Right hindlimb (tissue), 1 donor: ENCODE measurements at places on chromosomes 1 and 21.

GRCh38 chr1:166884040-166884642 lies 8.1 kb upstream of the TADA1 start:
- DNase-seq, result peak; percentile 65

DNA sequence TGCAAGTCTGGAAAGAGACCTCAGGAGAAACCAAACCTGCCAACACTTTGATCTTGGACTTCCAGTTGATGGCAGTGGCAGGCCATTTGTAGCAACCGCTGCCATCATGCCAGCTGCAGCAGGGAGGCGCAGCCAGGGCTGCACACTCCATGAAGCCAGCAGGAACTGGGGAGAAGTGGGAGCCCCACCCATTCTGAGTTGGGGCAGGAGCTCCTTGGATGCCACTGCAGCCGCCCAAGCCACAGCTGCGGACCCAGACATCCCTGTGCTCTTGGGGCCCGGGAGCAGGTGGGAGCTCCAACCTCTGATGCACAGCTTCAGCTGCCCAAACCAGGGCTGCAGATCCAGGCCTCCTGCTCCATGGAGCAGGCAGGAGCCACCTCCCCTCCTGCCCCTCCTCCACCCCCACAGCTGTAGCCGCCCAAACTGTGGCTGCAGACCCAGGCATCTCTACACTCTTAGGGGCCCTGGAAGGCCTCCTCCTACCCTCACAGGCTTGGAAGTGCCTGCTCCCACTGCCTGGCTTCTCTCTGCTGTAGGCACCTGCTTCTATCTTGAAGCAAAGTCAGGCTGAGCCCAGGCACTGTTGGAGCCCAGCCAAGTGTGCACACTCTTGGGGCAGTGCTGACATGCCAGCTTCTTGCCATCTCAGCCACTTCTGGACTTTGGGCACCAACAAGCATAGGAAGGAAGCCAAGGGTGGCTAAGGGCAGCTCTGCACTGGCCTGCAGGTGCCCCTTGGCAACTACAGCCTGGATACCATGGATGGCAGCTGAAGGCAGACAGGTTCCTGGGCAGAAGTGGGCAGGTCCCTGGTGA lies 20.0 kb upstream of the DISP1 start:
- no peak for DNase-seq

DNA sequence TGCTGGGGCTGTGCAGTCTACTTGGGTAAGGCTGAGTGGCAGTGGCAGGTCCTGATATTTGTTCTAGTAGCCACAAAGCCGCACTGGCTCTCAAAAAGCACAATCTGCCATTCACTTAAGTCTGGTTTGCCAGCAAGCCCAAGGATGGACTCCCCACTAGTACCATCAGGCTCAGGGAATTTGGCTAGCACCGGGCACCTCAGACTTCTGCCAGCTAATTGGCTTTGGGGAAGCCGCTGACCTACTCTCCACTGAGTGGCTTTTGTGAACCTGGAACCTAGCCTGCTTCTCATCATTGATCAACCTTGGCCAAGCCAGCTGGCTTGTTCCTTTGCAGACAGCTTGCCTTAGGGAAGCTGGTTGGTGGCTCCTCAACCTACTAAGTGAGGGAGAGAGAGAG lies 83.1 kb downstream of the ESRRG start:
- DNase-seq, result no peak

GRCh38 chr21:45418301-45419071 lies 13.5 kb downstream of the COL18A1 start:
- peak; percentile 51 for DNase-seq
